Aorta (tissue), 5 donors: ENCODE measurements at places on chromosomes 11 and 22.

DNA sequence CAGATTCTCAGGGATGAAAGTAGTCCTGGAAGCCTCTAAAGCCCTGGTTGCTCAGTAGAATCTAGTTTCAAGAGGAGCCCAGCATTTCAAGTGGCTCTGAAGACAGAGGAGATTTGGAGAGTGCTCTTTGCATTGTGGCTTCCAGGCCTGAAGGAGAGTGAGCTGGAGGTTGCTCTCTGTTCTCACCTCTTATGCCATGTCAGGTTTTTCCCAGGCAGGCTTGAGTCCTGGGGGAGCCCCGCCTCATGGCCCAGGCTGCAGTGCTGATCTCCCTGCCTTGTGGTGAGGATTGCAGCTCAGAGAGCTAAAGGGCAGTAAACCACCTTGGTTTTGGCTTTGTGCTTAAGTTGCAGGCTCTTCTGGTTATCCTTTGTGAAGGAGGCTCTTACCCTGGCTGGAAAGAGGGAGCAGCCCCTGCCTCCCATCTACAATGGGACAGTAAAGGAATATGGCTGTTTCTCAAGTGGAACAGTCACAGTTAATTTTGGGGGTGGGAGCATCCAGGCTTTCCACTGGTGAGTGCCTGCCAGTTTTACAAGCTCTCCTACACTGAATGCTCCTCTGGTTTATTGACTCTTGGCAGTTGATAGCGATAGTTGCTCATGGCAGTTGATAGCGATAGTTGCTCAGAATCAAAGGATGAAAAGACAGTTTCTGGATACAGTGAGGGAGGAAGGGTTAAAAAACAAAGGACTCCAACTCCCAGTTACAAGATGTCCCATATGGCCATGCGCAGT, 32.6 kb downstream of the RCOR2 start:
- no peak for DNase-seq

DNA sequence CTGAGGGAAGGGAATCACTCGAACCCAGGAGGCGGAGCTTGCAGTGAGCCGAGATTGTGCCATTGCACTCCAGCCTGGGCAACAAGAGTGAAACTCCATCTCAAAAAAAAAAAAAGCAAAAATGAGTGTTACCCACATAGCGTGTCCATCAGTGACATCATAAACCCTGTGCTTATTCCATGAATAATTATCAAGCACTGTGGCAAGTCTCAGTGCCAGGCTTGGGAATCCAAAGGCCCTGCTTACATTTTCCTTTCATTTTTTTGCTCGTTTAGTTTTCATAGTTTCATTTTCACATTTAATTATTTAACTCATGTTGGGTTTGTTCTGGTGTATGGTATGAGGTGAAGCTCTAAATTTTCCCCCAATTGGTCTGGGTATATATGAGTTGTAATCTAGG, 46.5 kb downstream of the NEU3 start:
- no peak for DNase-seq

GRCh38 chr11:8833568-8834315, 77.2 kb upstream of the AKIP1 start:
- no peak for DNase-seq

- no peak for DNase-seq
Measured at GRCh38 chr11:94845622-94846021, 77.5 kb downstream of the AMOTL1 start.

- no peak for DNase-seq
Measured at GRCh38 chr11:1005928-1006327, 30.6 kb downstream of the MUC6 start.

DNA sequence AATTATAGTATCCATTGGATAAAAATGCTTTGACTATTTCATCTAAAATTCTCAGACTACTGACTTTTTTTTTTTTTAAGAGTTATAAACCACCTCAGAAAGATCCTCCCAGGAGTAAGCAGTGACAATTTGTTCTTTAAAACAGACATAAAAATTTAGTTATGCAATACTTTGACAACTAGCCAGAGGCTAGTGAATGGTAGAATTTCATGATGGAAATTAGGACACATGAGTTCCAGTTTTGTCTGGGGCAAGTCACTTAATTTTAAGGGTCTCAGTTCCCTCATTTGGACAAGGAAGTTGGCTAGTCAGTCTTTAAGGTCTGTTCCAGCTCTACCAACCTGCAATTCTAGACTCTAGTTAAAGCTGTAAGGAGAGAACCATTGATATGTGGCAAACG, 2.9 kb downstream of the IL18 start:
- no peak for DNase-seq

- no peak for DNase-seq
Measured at GRCh38 chr11:831118-831864, 1.5 kb upstream of the CD151 start.

GRCh38 chr11:69934861-69935494, 115.8 kb upstream of the FGF3 start:
- peak; percentile 48 for DNase-seq

- no peak for DNase-seq
Measured at GRCh38 chr22:21862386-21863245, 4.8 kb downstream of the MAPK1 start.

DNA sequence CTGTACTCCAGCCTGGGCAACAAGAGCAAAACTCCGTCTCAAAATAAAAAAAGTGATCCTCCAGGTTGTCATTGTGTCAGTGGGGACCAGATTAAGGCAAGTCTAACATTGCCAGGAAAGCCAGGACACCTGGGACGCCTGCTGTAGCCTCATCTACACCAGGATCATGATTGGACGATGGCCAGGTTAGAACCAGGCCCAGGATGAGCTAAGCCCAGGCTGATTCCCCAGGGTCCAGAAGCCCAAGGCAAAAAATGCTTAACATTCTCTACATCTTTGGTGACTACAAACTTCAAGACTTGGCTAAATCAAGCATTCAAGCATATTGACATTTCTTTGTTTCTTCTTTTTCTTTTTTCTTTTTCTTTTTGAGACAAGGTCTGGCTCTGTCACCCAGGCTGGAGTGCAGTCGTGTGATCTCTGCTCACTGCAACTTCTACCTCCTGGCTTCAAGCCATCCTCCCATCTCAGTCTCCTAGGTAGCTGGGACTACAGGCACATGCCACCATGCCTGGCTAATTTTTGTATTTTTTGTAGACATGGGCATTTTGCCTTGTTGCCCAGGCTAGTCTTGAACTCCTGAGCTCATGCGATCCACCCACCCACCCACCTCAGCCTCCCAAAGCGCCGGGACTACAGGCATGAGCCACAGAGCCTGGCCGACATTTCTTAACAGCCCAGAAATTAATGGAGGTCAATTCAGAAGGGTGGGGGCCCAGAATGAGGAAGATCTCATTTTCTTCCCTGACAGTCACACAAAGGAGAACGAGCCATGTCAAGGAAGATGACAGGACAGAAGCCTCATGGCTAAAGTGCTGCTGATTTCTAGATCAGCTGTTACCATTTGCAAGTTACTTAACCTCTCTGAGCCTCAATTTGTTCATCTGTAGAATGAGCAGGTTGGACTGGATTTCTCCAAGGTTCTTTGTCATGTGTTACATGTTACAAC, 12.5 kb upstream of the PTPRJ start:
- DNase-seq = no peak

DNA sequence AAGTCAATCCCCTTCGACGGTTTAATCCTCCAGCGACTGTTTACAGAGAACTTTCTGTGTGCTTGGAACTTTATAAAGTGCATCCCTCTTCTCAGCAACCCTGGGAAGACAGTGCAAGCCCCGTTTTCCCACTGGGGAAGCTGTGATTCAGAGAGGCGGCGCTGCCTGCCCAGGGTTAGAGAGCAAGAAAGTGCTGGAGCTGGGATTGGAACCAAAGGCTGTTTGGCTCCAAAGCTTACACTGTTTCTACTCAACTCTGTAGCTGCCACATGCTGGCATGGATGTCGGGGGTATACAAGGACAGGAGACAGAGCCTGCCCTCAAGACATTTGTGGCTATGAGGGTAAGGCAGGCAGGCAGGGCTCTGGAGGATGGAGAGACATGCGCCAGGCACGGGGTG, 13.0 kb downstream of the FBLN1 start:
- DNase-seq = no peak

DNA sequence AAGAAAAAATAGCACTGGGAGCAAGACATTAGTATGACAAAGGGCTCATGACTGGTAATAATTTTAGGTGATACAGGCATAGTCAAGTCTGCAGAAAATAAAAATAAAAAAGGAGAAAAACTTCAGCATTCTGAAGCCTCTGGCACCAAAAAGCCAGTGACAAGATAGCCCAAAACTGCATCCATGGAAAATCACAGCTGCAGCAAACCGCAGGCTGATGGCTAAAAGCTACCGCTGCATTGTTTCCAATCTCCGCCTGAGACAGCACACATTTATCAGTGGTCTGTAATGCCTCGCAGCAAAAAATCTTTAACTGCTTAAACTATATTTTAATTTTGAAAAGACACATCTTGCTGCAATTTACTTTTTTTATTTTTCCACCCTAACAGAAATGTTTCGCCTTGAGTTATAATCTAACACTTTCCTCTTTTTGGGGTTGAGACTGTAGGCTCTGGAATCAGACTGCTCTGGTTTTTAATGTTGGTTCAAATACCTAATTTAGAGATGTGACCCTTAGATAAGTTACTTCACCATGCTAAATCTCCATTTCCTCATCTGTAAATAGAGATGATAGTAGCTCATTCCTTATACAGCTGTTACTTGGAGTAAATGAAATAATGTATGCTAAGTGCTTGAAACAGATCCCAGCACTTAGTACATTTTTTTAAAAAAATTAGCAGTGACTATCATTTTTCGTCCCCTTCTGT, 42.0 kb upstream of the FIBIN start:
- no peak for DNase-seq

DNA sequence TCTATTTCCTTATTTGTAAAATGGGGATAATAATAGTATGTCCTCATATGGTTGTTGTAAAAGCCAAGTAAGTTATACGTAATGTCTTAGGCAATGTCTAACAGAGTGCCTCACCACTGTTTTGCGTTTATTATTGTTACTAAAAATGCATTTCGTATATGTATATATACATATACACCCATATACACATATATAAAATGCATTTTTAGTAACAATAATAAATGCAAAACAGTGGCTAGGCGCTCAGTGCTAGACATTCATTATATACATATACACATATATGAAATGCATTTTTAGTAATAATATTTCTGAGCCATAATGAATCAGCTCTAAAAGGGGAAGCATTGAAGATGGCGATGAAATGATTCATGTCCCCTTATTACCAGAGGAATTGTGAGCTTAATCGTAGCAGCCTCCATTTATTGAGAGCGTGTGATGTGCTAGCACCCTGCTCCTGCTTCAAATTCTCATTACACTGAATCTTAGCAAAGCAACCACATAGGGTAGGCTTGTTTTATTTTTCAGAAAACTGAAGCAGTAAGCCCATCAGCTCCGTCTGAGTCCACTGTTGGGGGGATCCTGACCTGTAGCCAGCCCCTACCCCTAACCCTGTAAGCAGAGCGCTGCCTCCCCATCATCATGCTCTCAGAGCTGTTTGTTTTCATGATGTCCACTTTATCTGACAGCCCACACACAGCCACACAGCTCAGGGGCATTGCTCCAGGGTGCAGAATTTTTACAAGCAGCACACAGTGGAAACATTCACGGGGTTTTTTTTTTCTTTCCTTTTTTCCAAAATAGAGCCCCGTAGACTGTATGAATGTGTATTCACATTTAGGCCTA, 97.1 kb upstream of the NAV2 start:
- DNase-seq = no peak

- DNase-seq = no peak
Measured at GRCh38 chr11:134511255-134511654, 99.2 kb upstream of the B3GAT1 start.

- DNase-seq = no peak
Measured at GRCh38 chr11:9629064-9629463, 34.8 kb upstream of the SWAP70 start.

GRCh38 chr11:121801781-121802180, 314.2 kb downstream of the BLID start:
- no peak for DNase-seq

GRCh38 chr11:99246199-99246598, 225.4 kb downstream of the CNTN5 start:
- DNase-seq = no peak

GRCh38 chr22:37582526-37582925, 2.6 kb upstream of the LGALS2 start:
- no peak for DNase-seq

- DNase-seq = no peak
Measured at GRCh38 chr11:79940165-79940564, 499.3 kb upstream of the TENM4 start.

GRCh38 chr22:48941903-48942575, 885.6 kb downstream of the BRD1 start:
- peak; percentile 43 for DNase-seq

DNA sequence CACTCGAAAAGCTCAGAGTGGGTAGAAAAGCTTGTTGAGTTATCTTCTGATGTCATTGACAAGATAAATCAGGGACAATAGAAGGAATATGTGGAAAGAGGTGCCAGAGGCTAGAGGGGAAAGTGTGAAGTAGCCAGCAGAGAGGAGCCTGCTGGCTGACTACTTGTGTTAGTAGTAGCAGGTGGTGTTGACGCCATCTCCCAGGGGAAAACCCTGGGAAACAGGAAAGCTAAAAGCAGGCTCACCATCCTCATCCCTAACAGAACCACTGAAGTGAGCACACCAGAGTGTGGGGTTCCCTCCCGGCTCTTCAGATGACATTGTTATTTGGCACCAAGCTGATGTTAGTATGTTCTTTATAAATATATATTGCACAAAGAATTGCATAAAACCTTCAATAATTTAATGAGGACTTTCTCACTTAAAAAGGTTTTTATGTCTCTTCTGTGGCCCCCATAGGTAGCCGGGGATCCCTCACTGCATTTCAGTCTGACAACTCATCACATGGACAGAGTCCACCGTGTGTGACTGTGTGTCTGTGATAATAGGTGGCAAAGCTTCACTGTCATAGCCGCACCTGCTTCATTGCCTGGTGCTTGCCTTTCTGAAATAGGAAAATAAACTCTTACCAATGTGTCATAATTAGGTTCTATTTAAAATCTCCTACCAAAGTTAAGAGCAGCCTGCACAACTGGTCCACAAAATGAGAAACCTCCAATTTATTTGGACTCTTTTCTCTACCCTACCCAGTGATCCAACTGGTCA, 63.2 kb upstream of the TOP3B start:
- no peak for DNase-seq

DNA sequence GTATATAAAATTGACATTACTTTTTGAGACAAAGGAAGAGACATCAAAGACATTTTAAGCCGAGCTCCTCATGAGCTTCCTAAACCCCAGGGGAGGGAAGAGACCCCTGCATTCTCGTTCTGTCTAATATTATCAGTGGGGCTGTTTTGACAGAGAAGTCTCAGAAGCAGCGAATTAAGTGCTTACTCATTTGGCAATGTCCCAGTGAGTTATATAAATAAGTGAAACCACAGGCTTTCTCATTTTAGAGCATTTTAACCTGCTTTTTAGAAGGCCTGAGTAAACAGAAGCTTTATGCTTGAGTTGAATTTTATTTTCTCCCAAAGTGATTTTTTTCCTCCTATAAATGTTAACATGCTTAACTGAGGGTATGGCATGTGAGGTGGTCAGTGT, 23.2 kb upstream of the C1QTNF4 start:
- DNase-seq = no peak

- DNase-seq = no peak
Measured at GRCh38 chr11:45318516-45318915, 32.4 kb upstream of the SYT13 start.

GRCh38 chr11:128827191-128827893, 39.8 kb downstream of the KCNJ1 start:
- no peak for DNase-seq
